ENCODE measurements at places on chromosomes 12 and 14.

- no peak for DNase-seq
Measured at GRCh38 chr14:105316968-105317510, 2.5 kb downstream of the PACS2 start.

GRCh38 chr14:27184427-27184826 is 586.6 kb upstream of the NOVA1 start:
- DNase-seq, result no peak

GRCh38 chr12:25364529-25365339 is 114.0 kb upstream of the KRAS start:
- DNase-seq, result no peak

DNA sequence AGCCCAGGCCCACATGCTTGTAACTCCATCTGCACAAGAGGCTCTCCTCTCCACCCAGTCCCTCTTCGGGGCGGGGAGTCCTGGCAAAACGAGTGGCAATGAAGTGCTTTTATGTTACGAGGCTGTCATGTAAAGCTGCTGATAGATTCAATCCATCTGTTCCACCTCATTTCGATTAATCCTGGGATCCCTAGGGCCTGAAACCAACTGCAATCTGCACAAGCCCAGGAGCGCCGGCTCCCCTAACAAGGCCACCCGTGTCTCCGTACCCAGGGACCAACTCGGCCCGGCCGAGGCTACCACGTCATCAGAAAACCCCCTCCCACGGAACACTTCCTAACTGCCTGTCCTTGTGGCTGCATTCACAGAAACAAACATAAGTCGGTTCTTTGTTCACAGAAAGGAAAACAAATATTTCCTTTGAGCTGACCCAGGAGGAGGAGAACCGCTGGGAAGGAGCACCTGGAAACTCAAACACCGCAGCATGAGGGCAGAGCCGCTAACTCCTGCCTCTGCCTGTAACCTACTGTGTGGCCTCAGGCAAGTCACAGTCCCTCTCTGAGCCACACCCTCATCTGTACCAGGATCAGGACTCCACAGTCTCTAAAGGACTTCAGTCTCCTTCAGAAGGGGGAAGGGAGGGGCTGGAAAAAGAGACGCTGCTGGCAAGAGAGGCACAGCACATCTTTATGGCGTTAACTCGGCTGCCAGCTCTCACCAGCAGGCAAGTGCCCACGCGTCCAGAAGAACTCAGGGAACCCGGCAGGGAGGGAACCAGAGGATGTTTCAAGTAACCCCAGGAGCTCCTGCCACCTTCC is 47.8 kb downstream of the CCDC88C start:
- peak; percentile 52 for DNase-seq

- peak; percentile 84 for DNase-seq
Measured at GRCh38 chr14:44565968-44566367, 58.9 kb upstream of the FSCB start.

- DNase-seq, result no peak
Measured at GRCh38 chr12:131801254-131801866, 26.8 kb upstream of the MMP17 start.
